ENCODE measurements at places on chromosomes 7 and 10.
A peak's percentile ranks its signal among the peaks of the same experiment; 100 is the strongest.

DNA sequence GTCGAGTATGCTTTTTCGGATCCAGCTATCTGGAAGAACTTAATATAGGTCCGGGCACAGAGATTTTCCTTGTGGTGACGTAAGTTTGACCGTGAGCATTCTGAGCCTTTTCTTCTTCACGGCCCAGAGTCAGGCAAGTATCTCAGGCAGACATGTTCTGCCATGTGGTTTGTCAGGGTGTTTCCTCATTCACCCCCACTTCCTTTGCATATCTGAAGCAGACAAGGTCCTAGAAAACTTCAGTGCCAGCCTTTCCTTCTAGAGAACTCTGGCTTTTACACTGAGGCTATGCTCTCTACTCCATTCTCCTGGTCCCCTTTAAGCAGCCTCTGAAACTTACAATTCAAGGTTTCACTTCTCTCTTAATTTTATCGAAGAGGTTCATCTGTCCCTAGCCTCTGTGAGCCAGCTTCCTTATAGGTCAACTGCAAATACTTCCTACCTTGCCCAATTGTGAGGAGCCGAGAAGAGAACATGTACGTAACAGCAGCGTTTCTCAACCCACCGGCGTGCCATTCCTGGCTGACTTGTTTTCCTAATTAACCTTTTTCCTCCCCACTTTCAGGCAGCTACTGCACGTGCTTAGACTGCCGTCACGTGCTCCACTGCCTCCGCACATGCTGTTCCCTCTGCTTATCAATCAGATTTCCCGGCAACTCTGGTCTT, 47.3 kb downstream of the CDCA7L start:
- no peak for DNase-seq

GRCh38 chr10:78264361-78264760, 230.7 kb downstream of the RPS24 start:
- DNase-seq, result no peak

DNA sequence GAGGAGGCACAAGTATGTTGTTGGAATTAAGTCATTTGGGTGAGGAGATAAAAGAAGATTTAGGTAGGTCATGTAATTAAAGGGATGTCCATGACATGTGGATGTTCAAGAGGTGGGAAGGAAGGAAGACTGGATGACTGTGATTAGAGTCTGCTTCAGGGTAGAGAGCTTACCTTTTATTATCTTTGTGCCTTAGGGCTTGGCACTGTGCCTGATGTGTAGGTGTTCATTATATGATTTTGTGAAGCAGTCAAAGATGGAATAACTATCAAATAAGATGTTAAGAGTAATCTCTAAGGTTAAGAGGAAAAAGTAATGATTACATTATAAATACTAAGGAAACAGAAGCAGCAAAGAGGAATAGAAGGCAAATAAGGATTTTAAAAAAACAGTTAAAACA, 97.8 kb downstream of the CDK14 start:
- no peak for DNase-seq

DNA sequence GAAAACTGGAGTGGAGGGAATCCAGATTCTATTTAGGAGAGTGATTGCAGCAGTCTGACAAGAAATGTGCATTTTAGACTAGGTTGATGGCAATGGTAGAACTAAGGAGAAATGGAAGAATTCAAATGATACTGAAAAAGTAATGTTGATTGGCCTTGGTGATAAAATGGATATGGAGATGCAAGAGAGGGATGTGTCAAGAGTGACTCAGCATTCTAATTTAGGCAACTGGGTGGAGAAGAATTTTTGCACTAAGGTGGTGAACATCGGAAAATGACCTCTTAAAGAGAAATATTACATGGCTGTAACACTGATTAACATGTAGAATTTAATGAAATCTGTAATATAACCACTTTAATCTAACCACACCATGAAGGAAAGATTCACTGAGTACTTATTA, 806.5 kb downstream of the PHTF2 start:
- peak; percentile 28 for DNase-seq

Data from M059J (cell line).